ENCODE measurements at places on chromosomes 7 and 10. TPM values are rescaled to one million over a fixed set of nuclear protein-coding genes. Genes with fewer than 3 reads are reported as not detected.

GPRIN2 gene
- 0.08 TPM for total RNA-seq

NKX2-3 gene
- total RNA-seq = not detected

VDAC2 gene
- total RNA-seq = 187 TPM

ELN gene
- 385 TPM for total RNA-seq

ARHGAP22 gene
- total RNA-seq = 28.0 TPM

Measured in smooth muscle cell of the coronary artery (primary cell).